ENCODE measurements at places on chromosomes 5 and 9. TPM values are rescaled to one million over a fixed set of nuclear protein-coding genes. Genes with fewer than 3 reads are reported as not detected.

DNA sequence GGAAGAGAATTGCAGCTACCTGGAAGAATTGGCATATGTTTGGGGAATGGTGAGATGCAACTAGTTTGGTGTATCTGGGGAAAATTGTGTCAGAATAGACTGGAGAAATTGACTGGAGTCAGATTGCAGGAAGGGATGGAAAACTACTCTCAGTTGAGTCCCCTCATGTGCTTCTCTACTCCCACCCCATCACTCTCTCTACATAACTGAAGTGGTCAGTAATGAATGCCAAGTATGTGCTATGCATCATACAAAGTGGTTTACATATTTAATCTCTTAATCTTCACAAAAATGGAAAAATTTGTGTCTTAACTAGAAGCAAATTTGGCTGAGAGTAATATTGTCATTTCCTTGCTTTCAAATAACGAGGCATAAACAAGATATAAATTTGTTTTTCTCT is 146.4 kb upstream of the TNC start:
- no peak overlapping the region for H3K4me3 ChIP-seq
- peak overlapping the region; percentile 72 for H3K27ac ChIP-seq

DNA sequence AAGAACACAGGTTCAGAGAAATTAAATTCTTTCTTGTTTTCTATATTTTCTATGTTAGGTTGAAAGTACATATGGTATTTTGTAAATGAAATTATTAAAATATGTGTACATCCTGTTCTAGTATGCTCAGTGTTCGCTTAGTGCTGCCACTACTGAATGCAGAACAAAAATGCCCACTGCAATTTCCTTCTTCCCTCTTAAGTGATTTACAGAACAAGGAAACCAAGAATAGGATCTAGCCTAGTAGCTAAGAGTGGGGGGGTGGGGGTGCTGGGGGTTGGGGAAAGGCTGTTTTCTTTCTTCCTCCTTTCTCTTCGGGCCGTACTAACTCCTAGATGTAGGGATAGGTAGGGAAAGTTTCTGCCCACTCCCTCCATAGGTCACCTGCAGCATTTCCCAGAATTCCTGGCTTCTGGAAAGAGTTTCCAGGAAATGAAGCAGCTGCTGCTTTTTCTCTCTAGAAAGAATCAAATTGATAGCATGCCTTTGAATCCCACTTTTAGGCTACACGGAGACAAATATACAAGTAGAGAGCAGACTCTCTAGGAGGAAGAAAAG is 15.7 kb downstream of the SPATA9 start:
- H3K27me3 ChIP-seq, result no peaks in the 10 kb centered on the region
- no peak overlapping the region for H3K4me3 ChIP-seq
- H3K36me3 ChIP-seq, result no peaks in the 10 kb centered on the region
- no peaks in the 10 kb centered on the region for H3K4me1 ChIP-seq

DNA sequence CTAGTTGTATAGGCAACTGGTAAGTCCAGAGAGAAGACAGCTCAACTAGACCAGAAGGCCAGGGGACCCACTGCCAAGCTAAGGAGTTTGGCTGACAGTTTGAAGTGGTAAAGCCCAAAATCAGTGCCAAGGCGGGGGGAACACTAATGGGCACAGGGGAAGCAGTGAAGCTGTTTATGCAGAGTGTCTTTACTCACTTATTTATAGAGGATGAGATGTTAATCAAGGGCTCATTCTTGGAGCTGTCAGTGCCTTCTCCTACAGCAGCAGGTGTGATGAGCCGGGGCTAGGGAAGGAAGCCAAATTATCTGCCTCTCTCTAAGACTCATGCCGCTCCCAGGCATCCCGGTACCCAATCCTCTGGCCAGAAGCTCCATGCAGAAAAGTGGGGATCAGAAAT is 75.2 kb upstream of the GALNT10 start:
- no peak overlapping the region for H3K27ac ChIP-seq
- no peak overlapping the region for H3K4me3 ChIP-seq
- no peaks in the 10 kb centered on the region for H3K4me1 ChIP-seq
- H3K27me3 ChIP-seq, result no peaks in the 10 kb centered on the region
- no peak for DNase-seq

DNA sequence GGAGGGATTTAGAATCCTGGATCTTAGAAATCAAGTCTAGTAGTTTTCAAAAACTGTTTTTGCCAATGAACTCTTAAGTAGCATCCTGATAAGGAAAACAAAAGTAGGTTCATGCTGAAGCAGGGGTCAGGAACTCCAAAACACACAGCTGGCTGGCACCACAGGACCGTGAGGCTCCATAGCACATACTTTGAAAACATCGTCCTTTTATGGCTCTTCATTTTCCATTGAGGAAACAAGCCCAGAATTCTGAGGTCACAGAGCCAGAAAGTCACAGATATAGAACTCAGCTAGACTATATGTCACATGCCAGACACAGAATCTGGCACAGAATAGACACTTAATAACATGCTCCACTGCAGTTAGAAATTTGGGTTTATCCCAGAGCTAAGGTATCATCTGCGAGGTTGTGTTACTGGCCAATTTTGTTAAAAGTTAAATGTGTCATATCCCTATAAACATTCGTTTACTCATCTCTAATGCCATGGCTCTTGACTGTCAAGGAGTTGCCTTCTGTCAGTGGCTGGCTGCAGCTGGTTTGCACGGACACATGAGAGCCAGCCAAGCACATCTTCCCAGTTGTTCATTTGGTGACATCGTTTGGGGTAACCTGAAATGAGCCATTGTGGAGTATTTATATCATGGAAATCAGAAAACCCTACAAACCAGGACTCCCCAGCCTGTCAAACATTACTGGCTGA is 58.8 kb downstream of the FAM78A start:
- no peaks in the 10 kb centered on the region for H3K36me3 ChIP-seq
- H3K27me3 ChIP-seq, result no peaks in the 10 kb centered on the region
- no peak for DNase-seq

GRCh38 chr9:128838338-128838737 is 8.7 kb upstream of the SPOUT1 start:
- no peaks in the 10 kb centered on the region for H3K36me3 ChIP-seq
- no peak overlapping the region for H3K27ac ChIP-seq
- no peaks in the 10 kb centered on the region for H3K27me3 ChIP-seq
- H3K4me1 ChIP-seq, result no peaks in the 10 kb centered on the region
- DNase-seq, result no peak

- H3K36me3 ChIP-seq, result no peaks in the 10 kb centered on the region
- DNase-seq, result peak; percentile 53
- H3K27ac ChIP-seq, result peak within 1 kb of the TSS; percentile 94
- peak within 1 kb of the TSS; percentile 80 for H3K4me3 ChIP-seq
These were observed at the start of gene ZNF462 for GRCh38 chr9:106862821-106863720. Gene ZNF462, plus strand, starts transcription at chr9:106863166. Its CDS starts 60,218 bp downstream, at chr9:106923384.

Gene ST8SIA4
- total RNA-seq, result 4.8 TPM
